ENCODE measurements at places on chromosomes 5 and 9.

GRCh38 chr5:157606046-157606445, 30.5 kb upstream of the ADAM19 start:
- DNase-seq: no peak

DNA sequence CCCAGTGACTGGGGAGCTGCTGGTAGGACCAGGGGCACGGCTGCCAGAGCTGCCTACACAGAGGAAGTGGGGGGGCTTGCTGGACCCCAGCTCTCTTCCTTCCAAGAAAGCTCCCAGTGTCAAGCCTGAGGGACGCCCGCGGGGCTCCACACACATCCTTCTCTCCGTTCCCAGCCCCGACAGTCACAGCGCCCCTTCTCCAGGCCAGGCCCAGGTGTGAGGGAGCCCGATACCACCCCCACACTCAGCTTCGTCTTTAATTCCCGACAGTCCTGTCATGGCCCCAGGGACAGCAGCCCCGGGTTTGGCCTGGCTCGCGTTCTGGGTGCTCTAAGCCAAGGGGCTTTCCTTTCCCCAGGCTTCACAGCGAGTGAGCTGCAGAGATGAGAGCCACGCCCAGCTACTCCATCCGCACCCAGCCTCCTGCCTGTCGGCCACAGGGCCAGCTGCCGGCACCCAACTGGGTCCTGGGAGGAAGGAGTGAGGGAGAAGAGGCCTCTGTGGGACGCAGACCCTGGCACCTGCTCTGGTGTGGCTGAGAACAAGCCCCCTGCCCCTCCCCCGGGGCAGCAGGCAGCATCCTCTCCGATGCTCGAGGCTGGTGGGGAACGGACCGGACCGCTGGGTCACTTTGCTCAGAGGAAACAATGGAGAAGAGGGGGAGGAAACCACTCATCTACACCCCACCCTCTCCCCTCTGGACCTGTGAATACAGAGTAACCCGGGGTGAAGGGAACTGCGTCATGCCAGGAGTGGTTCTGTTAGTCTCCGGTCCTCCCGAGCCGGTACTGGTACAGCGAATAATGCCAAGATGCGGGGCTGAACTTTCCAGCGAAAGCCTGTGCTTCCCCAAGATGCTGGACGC, 53.9 kb upstream of the PHYKPL start:
- no peak for DNase-seq

GRCh38 chr9:20495098-20495497, 127.2 kb downstream of the MLLT3 start:
- DNase-seq: no peak

DNA sequence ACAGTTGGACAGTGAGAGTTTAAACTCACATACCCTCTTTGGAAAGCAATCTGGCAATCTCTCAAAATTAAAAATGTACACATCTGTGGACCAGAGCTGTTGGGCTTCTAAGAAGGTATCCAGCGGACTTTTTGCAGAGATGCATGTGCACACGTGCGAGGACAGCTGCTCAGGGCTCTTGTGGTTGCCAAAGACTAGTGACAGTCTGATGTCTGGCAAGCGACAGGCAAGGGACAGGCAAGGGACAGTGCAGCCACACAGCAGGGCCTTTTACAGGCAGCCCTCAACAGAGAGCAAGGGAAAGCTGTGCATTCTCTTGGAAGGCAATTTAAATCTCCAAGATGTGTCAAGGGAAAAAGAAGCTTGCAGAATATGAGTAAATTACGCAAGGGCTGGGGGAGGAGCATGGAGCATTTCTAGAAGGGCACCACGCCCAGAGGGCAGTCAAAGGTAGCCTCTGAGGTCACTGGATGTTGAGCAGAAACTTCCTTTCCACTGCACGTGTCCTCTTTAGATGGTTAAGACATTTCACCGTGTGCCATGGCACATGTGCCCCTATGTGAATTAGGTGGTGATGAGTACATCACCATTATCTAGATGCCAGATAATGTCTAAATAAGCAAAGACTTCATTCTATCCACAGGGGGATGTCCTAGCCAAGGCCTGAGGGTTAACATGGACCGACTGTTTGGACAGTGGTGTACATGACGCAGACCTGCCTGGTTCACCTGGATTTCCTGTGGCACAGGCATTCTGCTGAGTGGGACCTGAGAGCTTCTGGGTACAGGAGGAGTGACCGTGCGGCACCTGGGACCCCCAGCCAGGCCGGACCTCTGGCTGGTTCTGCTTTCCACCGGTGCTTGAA, 9.1 kb downstream of the GFPT2 start:
- peak; percentile 80 for DNase-seq

- no peak for DNase-seq
Observed at GRCh38 chr5:168261227-168261571, 30.2 kb upstream of the WWC1 start.

- DNase-seq: no peak
Observed at GRCh38 chr5:156981481-156981880, 18.5 kb upstream of the TIMD4 start.
